ENCODE measurements at places on chromosomes 6 and 20.

GRCh38 chr6:52953911-52954839 is 40.9 kb downstream of the GSTA4 start:
- no peak for DNase-seq

DNA sequence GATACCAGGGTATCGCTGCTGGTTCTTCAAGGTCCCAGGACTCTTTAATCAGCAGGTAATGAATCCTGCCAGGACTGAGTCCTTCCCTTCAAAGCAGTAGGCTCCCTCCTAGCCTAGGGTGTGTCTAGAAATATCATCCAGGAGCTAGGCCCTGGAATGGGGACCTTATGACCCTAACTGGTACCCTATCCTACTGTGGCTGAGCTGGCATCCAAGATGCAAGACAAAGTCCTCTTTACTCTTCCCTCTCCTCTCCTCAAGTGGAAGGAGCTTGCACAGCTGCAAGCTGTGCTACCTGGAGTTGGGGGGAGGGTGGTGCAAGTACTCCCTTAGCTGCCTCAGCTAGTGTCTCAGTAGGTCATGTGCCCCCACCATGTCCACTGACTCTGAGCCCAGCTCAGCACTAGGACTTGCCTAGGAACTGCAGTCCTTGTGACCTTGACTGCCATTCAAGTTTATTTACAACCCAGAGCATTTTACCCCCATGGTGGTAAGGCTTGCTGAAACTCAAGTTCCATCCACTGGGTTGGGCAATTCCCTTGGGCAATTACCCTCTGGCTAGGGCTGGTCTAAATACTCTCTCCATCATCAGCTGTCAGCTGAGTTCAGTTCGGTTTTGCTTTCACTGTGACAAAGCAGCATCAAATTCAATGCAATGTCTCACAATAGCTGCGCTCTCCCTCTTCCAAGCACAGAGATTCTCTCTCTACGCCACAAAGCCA is 48.4 kb upstream of the TOP1 start:
- DNase-seq, result no peak

DNA sequence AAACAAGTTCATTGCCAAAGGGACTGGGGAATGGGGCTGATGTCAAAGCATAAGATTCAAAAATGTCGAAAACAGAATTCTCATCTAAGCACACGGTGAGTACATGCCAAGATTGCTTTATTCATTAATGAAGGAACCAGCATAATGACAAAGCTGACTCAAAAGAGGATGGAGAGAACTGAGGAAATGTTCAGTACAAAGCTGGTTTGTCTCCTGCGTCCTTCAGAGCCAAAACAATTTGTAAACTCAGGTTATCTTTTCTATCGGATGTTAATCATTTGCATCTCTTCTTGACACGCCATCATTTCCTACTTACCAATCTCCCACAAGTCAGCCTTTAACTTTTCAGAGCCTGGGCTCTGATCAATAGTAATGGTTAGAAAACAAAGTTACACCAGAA is 195.6 kb upstream of the PMEPA1 start:
- no peak for DNase-seq

DNA sequence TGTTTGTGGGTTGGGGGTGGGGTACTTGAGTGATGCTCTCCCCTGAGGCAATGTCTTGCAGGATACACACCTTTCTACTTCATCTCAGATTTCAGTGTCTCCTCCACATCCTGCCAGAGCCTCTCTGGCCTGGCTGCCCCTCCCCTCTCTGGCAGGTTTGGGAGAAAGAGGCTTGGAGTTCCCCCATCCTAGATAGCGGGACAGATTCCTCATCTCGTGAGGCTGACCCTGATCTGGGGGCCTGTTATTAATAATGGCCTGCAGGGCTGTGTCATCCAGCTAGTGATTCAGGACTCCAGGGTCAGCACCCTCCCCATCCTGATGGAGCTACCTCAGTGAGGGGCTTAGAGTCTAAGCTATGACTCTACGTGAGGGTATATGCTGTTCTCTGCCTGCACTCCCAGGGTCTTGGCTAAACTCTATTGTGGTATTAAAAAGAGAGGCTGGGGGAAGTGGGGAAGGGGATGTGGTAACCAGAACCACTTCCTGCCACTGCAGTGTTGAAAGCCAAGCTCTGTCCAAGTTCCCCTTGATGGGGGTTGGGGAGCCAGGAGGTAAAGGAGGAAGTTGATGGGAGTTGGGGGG is 3.7 kb upstream of the MMP9 start:
- DNase-seq, result peak; percentile 53

- DNase-seq, result no peak
These were observed 62.2 kb upstream of the SLC22A16 start for GRCh38 chr6:110538416-110539160.

- DNase-seq, result peak; percentile 96
These were observed 9.7 kb upstream of the HSP90AB1 start for GRCh38 chr6:44237021-44237812.

- no peak for DNase-seq
These were observed 107.9 kb downstream of the GPX5 start for GRCh38 chr6:28633445-28634215.
